ENCODE measurements at places on chromosomes 1 and 21. TPM values are rescaled to one million over a fixed set of nuclear protein-coding genes. Genes with fewer than 3 reads are reported as not detected.
A peak's percentile ranks its signal among the peaks of the same experiment; 100 is the strongest.

- H3K36me3 ChIP-seq = no peaks in the 10 kb centered on the region
- no peak for DNase-seq
- no peak overlapping the region for H3K27ac ChIP-seq
- H3K4me3 ChIP-seq = no peak overlapping the region
- no peaks in the 10 kb centered on the region for H3K27me3 ChIP-seq
Observed at GRCh38 chr1:227395426-227396028, 77.2 kb upstream of the CDC42BPA start.

- H3K27me3 ChIP-seq = peaks cover 2% of the 10 kb centered on the region
- no peak overlapping the region for H3K4me3 ChIP-seq
- no peaks in the 10 kb centered on the region for H3K4me1 ChIP-seq
- DNase-seq = no peak
- no peak overlapping the region for H3K27ac ChIP-seq
Observed at GRCh38 chr1:3251807-3252428, 182.9 kb downstream of the PRDM16 start.

DNA sequence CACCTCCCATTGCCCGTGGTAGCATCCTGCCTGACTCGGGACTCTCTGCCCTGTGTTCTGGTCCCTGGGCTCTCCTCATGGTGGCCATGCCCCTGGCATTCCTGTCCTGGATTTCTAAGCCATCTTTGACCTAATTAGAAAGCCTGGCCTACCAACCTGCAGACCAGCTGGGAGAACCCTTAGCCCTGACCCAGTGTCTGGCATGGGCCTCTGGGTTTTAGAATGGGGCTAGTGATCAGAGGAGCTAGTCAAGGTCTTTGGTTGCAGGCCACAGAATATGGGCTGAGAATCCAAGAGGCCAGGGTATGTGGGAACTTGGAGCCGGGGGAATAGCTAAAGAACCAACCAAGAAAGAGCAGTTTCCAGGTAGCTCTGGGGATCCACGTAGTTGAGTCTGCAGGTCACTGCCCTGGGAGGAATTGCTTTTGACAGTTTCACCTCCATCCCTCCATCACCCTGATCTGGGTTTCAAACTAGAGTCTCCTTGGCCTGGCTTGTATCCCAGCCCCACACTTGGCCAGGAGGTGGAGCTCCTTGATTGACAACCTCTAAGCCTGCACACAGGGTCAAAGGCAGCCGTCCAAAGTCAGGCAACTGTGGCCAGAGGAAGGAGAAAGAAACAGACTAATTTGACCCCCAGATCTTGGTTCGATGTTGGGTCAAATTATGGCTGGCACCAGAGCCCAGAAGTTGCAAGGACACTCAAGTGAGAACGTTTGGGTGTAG, 54.7 kb upstream of the ABCG1 start:
- peaks cover 23% of the 10 kb centered on the region for H3K4me1 ChIP-seq
- no peaks in the 10 kb centered on the region for H3K36me3 ChIP-seq
- H3K4me3 ChIP-seq = no peak overlapping the region
- no peak overlapping the region for H3K27ac ChIP-seq
- peak; percentile 77 for DNase-seq

The RBP7 gene
- total RNA-seq = 2.3 TPM

- H3K4me3 ChIP-seq = peak overlapping the region; percentile 9
- no peaks in the 10 kb centered on the region for H3K36me3 ChIP-seq
- DNase-seq = peak; percentile 74
- H3K27ac ChIP-seq = no peak overlapping the region
- H3K27me3 ChIP-seq = peaks cover 9% of the 10 kb centered on the region
Observed at GRCh38 chr1:6148497-6149241, 31.5 kb downstream of the CHD5 start.
